PC-3 (cell line): ENCODE measurements at places on chromosomes 11 and 22. TPM values are rescaled to one million over a fixed set of nuclear protein-coding genes. Genes with fewer than 3 reads are reported as not detected.

- no peak overlapping the region for H3K4me3 ChIP-seq
- H3K4me1 ChIP-seq: no peaks in the 10 kb centered on the region
- H3K27me3 ChIP-seq: no peaks in the 10 kb centered on the region
- peak; percentile 21 for DNase-seq
- H3K36me3 ChIP-seq: peaks cover 71% of the 10 kb centered on the region
- no peak overlapping the region for H3K27ac ChIP-seq
Measured at GRCh38 chr11:32602657-32603415, 19.2 kb downstream of the EIF3M start.

KRTAP5-8 gene
- not detected in 2 replicates for total RNA-seq

DNA sequence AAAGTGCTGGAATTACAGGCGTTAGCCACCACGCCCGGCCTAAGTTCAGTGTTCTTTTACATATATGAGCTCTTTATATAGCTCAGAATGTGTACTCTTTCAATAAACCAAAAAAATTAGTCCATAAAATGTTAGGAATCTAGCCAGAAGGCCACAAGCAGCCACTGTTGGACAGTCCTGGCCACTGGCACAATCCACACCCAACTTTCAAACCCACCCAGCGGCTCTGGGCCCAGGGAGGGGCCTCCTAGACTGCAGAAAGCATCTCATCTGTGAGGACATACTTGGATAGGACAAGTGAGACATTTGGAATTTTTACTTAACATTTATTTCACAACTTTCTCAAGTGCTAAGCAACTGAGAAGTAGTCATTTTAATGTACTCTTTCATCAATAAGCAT is 6.4 kb downstream of the PACSIN2 start:
- H3K27ac ChIP-seq: peak overlapping the region; percentile 34; the same call in 1 of the 2 replicates
- no peak overlapping the region for H3K4me3 ChIP-seq
- H3K4me1 ChIP-seq: peaks cover 27% of the 10 kb centered on the region
- H3K27me3 ChIP-seq: no peaks in the 10 kb centered on the region
- H3K36me3 ChIP-seq: no peaks in the 10 kb centered on the region

CEP164 gene
- 43.7 and 51.1 TPM in 2 replicates for total RNA-seq

MS4A14 gene
- total RNA-seq: 0.07 and 0.29 TPM in 2 replicates

GRCh38 chr11:76598426-76598839 is 72.1 kb downstream of the LRRC32 start:
- no peaks in the 10 kb centered on the region for H3K27me3 ChIP-seq
- H3K36me3 ChIP-seq: no peaks in the 10 kb centered on the region
- H3K4me3 ChIP-seq: no peak overlapping the region
- no peak overlapping the region for H3K27ac ChIP-seq
- DNase-seq: peak; percentile 59

SCUBE1 gene
- total RNA-seq: not detected in 2 replicates

PANX2 gene
- total RNA-seq: 9.4 and 11.9 TPM in 2 replicates

TSPAN32 gene
- total RNA-seq: not detected in 2 replicates

UQCC3 gene
- 83.6 and 95.6 TPM in 2 replicates for total RNA-seq

DNA sequence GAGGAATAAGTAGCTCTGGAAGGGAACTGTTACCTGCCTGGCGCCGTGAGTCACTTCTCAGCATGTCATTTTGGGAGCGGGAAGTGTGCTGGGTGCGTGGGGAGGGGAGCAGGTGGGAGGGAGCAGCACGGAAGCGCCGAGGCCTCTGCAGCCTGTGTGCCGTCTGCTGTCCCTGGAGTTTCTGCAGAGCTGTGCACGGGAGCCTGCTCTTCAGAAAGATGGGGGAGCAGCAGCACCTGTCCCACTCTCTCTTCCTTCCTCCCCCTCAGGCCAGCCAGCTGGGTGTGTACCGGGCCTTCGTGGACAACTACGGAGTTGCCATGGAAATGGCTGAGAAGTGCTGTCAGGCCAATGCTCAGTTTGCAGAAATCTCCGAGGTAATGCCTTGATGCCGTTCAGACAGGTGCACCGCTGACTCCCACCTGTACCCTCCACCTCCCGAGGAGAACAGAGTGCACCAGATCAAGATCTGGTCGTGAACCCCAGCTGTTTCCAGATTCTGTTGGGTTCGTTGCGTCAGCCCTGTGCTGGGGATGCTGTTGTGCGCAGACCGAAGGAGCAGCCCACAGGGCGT is 87.9 kb downstream of the BCR start:
- no peak overlapping the region for H3K27ac ChIP-seq
- no peaks in the 10 kb centered on the region for H3K27me3 ChIP-seq
- DNase-seq: no peak
- no peak overlapping the region for H3K4me3 ChIP-seq
- no peaks in the 10 kb centered on the region for H3K4me1 ChIP-seq

SVIP gene
- 7.4 and 9.5 TPM in 2 replicates for total RNA-seq

GRCh38 chr11:96197103-96197502 is 145.9 kb downstream of the MAML2 start:
- H3K27ac ChIP-seq: no peak overlapping the region
- 0 out of 2 replicates have a peak, but pooled peaks cover 3% of the 10 kb centered on the region for H3K36me3 ChIP-seq
- H3K4me3 ChIP-seq: no peak overlapping the region
- DNase-seq: no peak

GRCh38 chr11:83020942-83021779 is 50.5 kb downstream of the RAB30 start:
- no peak overlapping the region for H3K27ac ChIP-seq
- no peaks in the 10 kb centered on the region for H3K27me3 ChIP-seq
- peaks cover 17% of the 10 kb centered on the region for H3K4me1 ChIP-seq
- no peaks in the 10 kb centered on the region for H3K36me3 ChIP-seq
- no peak overlapping the region for H3K4me3 ChIP-seq
- DNase-seq: no peak

UBQLNL gene
- not detected in 2 replicates for total RNA-seq

DNA sequence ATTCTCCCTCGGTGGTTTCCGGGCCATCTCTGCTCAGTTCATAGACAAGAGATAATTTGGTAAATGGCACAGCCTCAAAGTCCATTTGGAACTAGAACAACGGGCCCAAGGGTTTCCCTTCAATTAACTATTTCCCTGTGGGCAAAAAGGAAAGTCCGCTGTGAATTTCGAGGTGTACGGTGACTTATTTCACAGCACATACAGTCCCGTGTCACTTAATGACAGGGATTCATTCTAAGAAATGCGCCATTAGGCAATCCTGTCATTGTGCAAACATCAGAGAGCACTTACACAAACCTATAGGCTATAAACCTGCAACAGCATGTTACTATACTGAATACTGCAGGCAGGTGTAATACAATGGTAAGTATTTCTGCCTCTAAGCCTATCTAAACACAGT is 551.6 kb downstream of the OPCML start:
- H3K4me1 ChIP-seq: no peaks in the 10 kb centered on the region
